ENCODE measurements at places on chromosomes 11 and 22. TPM values are rescaled to one million over a fixed set of nuclear protein-coding genes. Genes with fewer than 3 reads are reported as not detected.

DNA sequence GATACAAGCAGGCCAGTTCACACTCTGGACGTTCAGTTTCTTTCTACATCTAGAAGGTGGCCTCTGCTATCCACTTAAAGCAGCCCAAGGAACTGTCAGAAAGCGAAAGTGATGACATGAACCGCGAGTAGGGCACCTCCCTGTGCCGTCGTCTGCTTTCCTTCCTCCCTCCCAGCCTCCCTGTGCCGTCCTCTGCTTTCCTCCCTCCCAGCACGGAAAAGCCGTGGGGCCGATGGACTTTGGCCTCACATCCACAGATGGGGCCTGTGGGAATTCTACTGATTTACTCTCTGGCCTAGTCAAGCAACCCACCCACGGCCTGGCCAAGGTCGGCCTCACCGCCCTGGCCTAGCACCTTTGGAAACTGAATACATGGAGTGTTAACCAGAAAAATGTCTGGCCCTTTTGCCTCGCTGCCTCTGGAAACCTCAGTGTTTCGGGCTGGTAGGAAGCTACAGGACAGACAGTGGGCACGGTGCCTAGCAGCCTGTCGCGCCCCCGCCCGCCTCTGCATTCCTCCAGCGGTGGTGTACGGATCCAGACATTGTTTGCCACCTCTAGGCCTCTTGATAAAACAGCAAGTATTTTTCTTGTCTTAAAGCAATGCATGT, 14.2 kb downstream of the PEX26 start:
- DNase-seq = peak; percentile 71
- peak overlapping the region; percentile 82 for H3K27ac ChIP-seq
- H3K27me3 ChIP-seq = no peaks in the 10 kb centered on the region
- peak overlapping the region; percentile 41 for H3K4me3 ChIP-seq
- peaks cover 58% of the 10 kb centered on the region for H3K36me3 ChIP-seq

DNA sequence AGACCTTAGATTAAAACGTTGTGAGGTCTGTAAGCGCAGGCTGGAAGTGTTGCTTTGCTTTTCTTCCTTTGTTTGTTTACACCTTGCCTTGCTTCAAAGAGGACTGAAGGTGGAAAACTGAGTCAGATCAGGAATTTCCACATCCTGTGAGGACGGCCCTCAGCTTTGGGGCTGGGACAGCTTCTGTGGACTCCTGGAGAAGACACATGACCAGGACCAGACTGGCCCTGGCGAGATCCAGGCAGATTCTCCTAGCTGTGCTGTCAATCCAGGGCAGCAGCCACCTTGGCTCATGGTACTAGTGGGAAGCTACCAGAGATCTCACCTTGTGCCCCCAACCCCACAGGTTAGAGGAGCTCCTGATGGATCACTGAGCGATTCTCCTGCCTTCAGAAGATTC, 1461.9 kb downstream of the TBC1D22A start:
- no peak overlapping the region for H3K27ac ChIP-seq
- H3K36me3 ChIP-seq = no peaks in the 10 kb centered on the region
- no peak for DNase-seq
- H3K4me1 ChIP-seq = no peaks in the 10 kb centered on the region
- H3K27me3 ChIP-seq = no peaks in the 10 kb centered on the region

GRCh38 chr11:88469561-88470225, 132.2 kb upstream of the CTSC start:
- DNase-seq = no peak
- no peaks in the 10 kb centered on the region for H3K36me3 ChIP-seq
- H3K4me3 ChIP-seq = no peak overlapping the region

Gene NCF4
- total RNA-seq = 77.9 TPM

Gene PATE4
- not detected for total RNA-seq

Gene MS4A7
- total RNA-seq = not detected

DNA sequence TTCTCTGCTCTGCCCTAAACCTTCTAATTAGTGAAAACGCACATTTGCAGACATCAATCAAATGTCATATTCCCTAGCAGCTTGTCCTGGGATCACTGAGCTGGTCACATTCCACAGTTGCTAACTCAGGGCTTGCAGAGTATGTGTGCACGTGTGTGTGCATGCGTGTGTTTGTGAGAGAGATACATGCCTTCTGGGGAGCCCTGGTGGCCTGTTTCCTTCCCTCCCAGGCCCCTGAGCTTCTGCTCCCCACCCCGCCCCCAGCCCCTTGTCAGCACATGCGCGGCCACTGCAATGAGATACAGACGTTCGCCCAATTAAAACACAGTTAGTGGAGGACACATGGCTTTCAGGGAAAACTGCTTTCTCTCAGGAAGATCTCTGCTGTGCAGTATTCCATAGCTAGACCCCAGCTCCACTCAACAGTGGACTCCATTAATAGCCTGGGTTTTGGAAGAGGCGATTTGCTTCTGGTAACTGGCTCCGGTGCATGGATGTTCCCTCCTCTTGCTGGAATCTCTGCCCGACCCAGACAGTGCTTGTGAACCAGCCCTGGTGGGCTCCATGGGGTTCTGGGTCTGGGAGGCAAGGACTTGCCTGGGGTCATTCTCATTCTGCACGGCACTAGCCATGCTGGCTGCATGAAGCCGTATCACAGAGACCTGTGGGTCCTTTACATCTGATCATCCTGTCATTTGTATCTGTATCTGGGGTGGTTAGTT, 17.7 kb downstream of the LRP5 start:
- H3K4me3 ChIP-seq = no peak overlapping the region
- H3K27ac ChIP-seq = no peak overlapping the region
- H3K4me1 ChIP-seq = peaks cover 57% of the 10 kb centered on the region
- peaks cover 7% of the 10 kb centered on the region for H3K27me3 ChIP-seq
- DNase-seq = no peak

DNA sequence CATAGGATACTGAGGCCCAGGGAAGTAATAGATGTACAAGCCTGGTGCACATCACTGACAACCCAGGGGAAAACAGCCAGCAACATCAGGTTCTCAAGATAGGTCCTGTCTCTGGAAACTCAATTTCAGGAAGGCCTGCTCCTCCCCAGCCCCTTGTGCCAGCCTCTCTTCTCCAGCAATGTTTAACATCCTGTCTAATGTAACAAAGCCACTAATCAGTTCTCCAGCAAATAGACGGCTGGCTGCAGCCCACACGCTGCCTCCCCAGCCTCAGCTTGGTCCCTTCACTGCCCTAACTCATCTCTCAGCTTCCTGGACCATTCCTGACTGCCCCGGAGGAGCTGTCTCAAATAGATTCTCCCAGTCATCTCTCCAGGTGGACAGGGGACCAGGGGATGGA, 37.8 kb downstream of the RPL27A start:
- H3K27ac ChIP-seq = no peak overlapping the region
- no peak overlapping the region for H3K4me3 ChIP-seq
- no peak for DNase-seq
- peaks cover 3% of the 10 kb centered on the region for H3K27me3 ChIP-seq

DNA sequence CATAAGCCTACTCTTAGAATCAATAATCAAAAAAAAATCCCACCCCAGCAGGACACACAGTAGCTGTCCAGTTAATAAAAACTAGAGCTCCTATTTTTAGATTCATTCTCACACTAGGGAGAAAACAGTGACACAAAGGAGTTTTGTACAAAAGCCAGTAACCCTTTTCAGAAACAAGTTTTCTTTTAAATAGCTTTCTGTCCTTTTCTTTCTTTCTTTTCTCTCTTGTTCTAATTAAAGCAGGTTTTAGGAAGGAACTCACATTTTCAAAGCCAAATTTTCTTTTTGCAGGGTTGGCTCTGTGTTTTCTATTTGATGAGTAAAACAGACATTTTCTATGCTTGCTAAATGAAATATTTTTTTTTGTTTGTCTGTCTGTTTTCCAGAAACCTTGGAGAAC, 1390.7 kb downstream of the FAM181B start:
- H3K4me3 ChIP-seq = no peak overlapping the region
- no peaks in the 10 kb centered on the region for H3K36me3 ChIP-seq
- H3K4me1 ChIP-seq = no peaks in the 10 kb centered on the region

Gene GGT5
- total RNA-seq = not detected

DNA sequence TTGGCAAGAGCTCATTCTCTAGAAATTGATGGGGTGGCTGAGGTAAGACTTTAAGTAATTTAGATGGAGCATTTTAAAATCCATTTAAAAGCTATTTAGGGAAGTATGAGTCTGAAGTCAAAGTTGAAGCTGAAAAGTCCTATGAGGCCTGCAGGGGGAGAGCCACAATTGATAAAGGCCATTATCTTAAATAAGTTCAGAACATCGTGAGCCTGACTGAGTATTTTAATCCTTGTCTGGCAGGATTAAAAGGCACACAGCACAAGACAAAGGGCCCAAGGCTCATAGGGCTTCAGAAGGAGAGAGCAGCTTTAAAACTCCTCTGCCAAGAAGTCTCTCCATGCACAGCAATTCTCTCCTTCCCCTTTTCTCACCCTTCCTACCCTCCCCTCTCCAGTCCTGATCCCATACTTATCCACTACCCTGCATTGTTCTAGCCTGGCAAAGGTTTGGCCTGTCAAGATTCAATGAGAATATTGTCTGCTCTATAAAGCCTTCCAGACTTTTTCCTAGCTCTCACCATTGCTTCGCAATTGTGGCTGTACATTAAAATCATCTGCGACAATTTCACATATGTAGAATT, 1312.9 kb downstream of the FAM181B start:
- no peak overlapping the region for H3K27ac ChIP-seq
- H3K4me3 ChIP-seq = no peak overlapping the region
- H3K27me3 ChIP-seq = no peaks in the 10 kb centered on the region
- no peaks in the 10 kb centered on the region for H3K36me3 ChIP-seq
- no peaks in the 10 kb centered on the region for H3K4me1 ChIP-seq

DNA sequence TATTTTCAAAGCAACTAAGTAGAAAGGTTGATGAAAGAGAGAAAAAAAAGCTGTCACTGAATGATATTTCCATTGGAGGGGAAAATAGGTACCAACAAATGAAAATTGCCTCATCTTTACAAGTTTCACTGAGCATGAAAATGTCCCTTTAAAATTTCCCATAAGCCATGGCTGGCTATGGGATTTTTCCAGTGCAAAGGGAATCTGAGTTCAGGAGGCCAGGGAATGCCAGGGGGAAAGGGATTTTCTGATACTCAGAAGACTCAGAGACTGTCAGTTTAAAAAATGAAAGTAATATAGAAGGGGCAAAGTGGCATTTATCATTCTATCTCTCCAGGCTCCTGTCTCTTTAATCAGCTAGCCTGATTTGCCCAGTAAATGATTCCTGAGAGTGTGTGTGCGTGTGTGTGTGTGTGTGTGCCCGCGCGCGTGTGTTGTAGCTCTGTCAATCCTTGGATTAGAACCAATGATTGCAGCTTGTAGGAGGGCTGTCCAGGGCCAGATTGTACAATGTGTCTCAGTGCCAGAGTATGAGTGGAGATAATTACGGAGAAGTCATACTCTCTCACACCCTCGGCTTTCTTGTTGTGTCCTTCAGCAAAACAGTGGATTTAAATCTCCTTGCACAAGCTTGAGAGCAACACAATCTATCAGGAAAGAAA, at the start of gene NTM:
NTM (plus strand) TSS at position 526 of the 662 bp plus-strand sequence.
- no peaks in the 10 kb centered on the region for H3K4me1 ChIP-seq
- H3K4me3 ChIP-seq = no peak within 1 kb of the TSS
- H3K27ac ChIP-seq = no peak within 1 kb of the TSS
- no peaks in the 10 kb centered on the region for H3K36me3 ChIP-seq

Gene KRTAP5-8
- total RNA-seq = not detected

- peak overlapping the region; percentile 46 for H3K27ac ChIP-seq
- no peak for DNase-seq
- H3K4me1 ChIP-seq = peaks cover 50% of the 10 kb centered on the region
- H3K4me3 ChIP-seq = no peak overlapping the region
- H3K36me3 ChIP-seq = peaks cover 66% of the 10 kb centered on the region
Observed at GRCh38 chr11:47222696-47223095, 7.9 kb downstream of the DDB2 start.

Gene SLC5A1
- total RNA-seq = not detected

- no peak for DNase-seq
- no peak overlapping the region for H3K4me3 ChIP-seq
- H3K4me1 ChIP-seq = peaks cover 8% of the 10 kb centered on the region
- no peak overlapping the region for H3K27ac ChIP-seq
Observed at GRCh38 chr11:73652046-73652730, 5.8 kb downstream of the PLEKHB1 start.

- no peak overlapping the region for H3K4me3 ChIP-seq
- no peaks in the 10 kb centered on the region for H3K36me3 ChIP-seq
- no peak for DNase-seq
- H3K4me1 ChIP-seq = peaks cover 5% of the 10 kb centered on the region
- H3K27ac ChIP-seq = no peak overlapping the region
Observed at GRCh38 chr11:109275931-109276330, 146.1 kb upstream of the C11orf87 start.

- no peaks in the 10 kb centered on the region for H3K36me3 ChIP-seq
- no peak overlapping the region for H3K27ac ChIP-seq
- no peak overlapping the region for H3K4me3 ChIP-seq
- H3K27me3 ChIP-seq = no peaks in the 10 kb centered on the region
- no peak for DNase-seq
Observed at GRCh38 chr22:48307931-48308330, 1519.7 kb downstream of the BRD1 start.

Gene SEC14L2
- 4.8 TPM for total RNA-seq

Gene POTEH
- total RNA-seq = not detected

DNA sequence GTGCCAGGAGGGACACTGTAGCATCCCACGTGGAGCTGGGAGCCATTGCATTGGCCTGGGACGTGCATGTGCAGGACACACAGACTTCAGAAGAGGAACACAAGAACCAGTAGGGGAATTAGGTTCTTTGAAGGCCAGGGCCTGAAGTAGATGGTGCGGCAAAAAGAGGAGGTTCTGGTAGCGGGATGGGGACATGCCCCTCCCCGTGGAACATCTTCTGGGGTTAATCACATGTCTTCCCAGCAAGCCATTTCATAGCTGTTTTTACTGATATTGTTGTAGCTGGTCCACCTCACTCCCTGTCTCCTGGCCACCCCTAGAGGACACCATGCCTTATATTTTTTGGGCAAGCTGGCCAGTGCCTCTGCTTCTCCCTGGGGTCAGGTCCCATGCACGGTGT, 74.3 kb downstream of the SCN3B start:
- peaks cover 4% of the 10 kb centered on the region for H3K36me3 ChIP-seq
- H3K4me3 ChIP-seq = no peak overlapping the region
- no peak for DNase-seq
- H3K27ac ChIP-seq = peak overlapping the region; percentile 21
- no peaks in the 10 kb centered on the region for H3K27me3 ChIP-seq

Gene MAJIN
- total RNA-seq = not detected

Gene CFAP300
- not detected for total RNA-seq

- no peaks in the 10 kb centered on the region for H3K27me3 ChIP-seq
- no peak overlapping the region for H3K27ac ChIP-seq
- DNase-seq = no peak
- no peak overlapping the region for H3K4me3 ChIP-seq
- H3K36me3 ChIP-seq = peaks cover 19% of the 10 kb centered on the region
Observed at GRCh38 chr22:21974058-21974649, 8.4 kb downstream of the TOP3B start.

GRCh38 chr22:21451545-21452520, 15.4 kb upstream of the TMEM191C start:
- no peaks in the 10 kb centered on the region for H3K4me1 ChIP-seq
- H3K27ac ChIP-seq = no peak overlapping the region

Gene LUZP2
- total RNA-seq = not detected

All from activated CD8-positive, alpha-beta memory T cell treated with anti-CD3 and anti-CD28 coated beads, Interleukin-2, amount 10 ng/mL, durations not matched to agents 7 days and 5 days (primary cell).